ENCODE measurements at places on chromosomes 7 and 10. TPM values are rescaled to one million over a fixed set of nuclear protein-coding genes. Genes with fewer than 3 reads are reported as not detected.

- no peaks in the 10 kb centered on the region for H3K4me1 ChIP-seq
- no peak overlapping the region for H3K4me3 ChIP-seq
- H3K27ac ChIP-seq = no peak overlapping the region
- H3K27me3 ChIP-seq = no peaks in the 10 kb centered on the region
- no peak for DNase-seq
These were observed 43.9 kb downstream of the DOCK4 start for GRCh38 chr7:112162142-112162766.

DNA sequence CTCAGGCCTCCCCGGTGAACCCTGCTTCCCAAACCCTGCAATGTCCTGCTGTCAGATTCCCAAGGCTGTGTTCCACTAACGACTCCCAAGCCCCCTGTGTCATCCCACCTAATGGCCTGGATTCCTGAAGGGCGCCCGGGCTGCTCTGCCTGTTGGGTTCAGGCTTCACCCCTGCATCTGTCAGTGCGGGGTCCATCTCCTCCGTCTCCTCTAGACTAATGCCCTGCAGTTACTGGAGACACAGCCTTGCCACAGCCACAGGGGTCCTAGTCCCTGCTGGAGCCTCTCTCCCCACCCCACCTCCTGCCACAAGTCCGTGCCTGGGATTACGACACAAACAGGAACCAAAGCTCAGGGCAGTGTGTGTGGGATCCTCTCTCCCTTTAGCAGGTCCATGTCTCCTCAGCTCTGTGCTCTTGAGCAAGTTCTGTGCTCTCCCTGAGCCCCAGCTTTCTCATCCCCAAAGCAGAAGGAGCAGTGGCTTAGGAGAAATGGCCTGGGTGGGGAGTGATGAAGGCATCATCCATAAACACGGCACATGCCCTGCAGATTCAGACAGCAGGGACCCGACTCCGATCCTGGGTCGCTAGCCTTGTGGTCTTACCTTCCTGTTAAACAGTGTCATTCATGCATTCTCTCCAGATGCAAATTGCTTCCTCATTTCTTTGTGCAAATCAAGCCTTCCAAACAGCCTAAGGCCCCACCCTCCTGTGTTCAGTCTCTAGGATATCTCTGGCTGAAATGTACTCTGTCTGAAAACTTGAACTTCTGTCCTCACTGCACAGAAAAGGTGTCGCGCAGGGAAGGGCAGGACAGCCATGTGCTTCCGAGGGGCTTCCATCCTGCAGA, 8.2 kb upstream of the RBP3 start:
- H3K36me3 ChIP-seq = no peaks in the 10 kb centered on the region
- no peak overlapping the region for H3K4me3 ChIP-seq
- H3K4me1 ChIP-seq = peaks cover 4% of the 10 kb centered on the region

SEMA3A gene
- total RNA-seq = not detected

DNA sequence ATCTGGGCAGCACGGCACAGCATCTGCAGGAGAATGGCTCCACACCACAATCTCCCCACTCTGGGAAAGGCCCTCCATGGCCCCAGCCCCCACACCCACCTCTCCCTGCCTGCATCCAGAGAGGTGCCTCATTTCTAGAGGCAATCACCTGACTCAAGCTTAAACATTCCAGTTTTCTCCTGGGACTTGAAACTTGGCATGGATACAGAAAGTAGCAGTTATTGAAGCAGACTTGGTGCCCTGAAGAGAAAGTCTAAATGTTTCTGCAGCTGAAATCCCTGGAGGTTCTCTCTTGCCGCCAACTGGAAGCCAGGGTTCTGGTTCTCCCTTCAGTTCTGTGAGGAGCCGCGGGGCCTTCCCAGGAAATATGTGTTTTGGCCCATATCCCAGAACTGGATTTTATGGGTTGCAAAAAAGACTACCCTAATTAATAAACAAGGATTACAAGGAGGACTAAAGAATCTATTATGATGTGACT, 122.8 kb downstream of the SKIDA1 start:
- H3K36me3 ChIP-seq = no peaks in the 10 kb centered on the region
- no peak overlapping the region for H3K4me3 ChIP-seq
- DNase-seq = no peak
- no peaks in the 10 kb centered on the region for H3K27me3 ChIP-seq
- no peak overlapping the region for H3K27ac ChIP-seq

GLRX3 gene
- total RNA-seq = 90.2 TPM

GRCh38 chr7:127245607-127246006, 7.1 kb downstream of the GRM8 start:
- 0 out of 2 replicates have a peak, but pooled peaks cover under 1% of the 10 kb centered on the region for H3K27me3 ChIP-seq
- H3K27ac ChIP-seq = no peak overlapping the region
- H3K4me3 ChIP-seq = no peak overlapping the region
- H3K4me1 ChIP-seq = no peaks in the 10 kb centered on the region
- H3K36me3 ChIP-seq = no peaks in the 10 kb centered on the region

GRCh38 chr7:150648353-150649079, 16.3 kb upstream of the GIMAP6 start:
- no peaks in the 10 kb centered on the region for H3K27me3 ChIP-seq
- no peak overlapping the region for H3K27ac ChIP-seq
- no peak overlapping the region for H3K4me3 ChIP-seq
- DNase-seq = no peak
- no peaks in the 10 kb centered on the region for H3K4me1 ChIP-seq

- no peaks in the 10 kb centered on the region for H3K27me3 ChIP-seq
- H3K4me3 ChIP-seq = no peak overlapping the region
- H3K27ac ChIP-seq = no peak overlapping the region
- DNase-seq = no peak
- H3K4me1 ChIP-seq = no peaks in the 10 kb centered on the region
These were observed 101.1 kb downstream of the RAB11FIP2 start for GRCh38 chr10:117945651-117946050.

DNA sequence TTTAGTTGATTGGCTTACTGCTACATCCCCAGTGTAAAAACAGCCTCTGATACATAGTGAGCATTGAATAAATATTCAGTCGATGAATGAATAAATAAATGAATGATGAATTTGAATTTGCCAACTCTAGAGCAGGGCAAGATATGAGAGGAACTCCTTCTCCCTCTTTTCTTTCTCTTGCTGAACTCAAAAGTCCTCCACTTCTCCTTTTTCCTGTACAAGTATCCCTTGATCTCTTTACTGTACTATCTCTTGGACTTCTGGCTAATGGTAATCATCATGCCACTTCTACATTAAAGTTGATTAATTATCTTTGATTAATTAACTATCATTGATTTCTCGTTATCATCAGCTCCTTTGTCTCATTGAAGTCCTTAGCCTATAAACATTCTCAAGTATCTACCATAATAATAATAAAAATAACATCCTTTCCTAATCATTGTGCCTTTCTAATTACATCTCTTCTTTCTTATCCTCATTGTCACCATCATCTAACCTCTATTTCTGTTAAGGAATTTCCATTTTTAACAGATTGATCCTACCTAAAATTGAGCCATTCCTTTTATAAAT, 10.6 kb downstream of the CPED1 start:
- H3K27ac ChIP-seq = no peak overlapping the region
- no peak overlapping the region for H3K4me3 ChIP-seq
- no peaks in the 10 kb centered on the region for H3K36me3 ChIP-seq
- no peak for DNase-seq

DHX32 gene
- not detected for total RNA-seq

Data from Karpas-422 (cell line).